Activated CD4-positive, alpha-beta T cell treated with anti-CD3 and anti-CD28 coated beads, Interleukin-2, amount 10 ng/mL, durations not matched to agents 24 days and 14 days (primary cell): ENCODE measurements at places on chromosomes 3 and 15. TPM values are rescaled to one million over a fixed set of nuclear protein-coding genes. Genes with fewer than 3 reads are reported as not detected.

CHL1 gene
- total RNA-seq = not detected in 2 replicates

TUSC7 gene
- not detected in 2 replicates for total RNA-seq

- H3K36me3 ChIP-seq = no peaks in the 10 kb centered on the region
- no peak within 1 kb of the TSS for H3K27ac ChIP-seq
- H3K4me1 ChIP-seq = no peaks in the 10 kb centered on the region
- H3K27me3 ChIP-seq = peaks cover 15% of the 10 kb centered on the region
Observed at GRCh38 chr3:126523745-126524428, at the start of gene CHST13. Gene CHST13, plus strand, starts transcription at chr3:126524155. Its CDS starts 178 bp downstream, at chr3:126524333.

- no peak overlapping the region for H3K4me3 ChIP-seq
- no peaks in the 10 kb centered on the region for H3K4me1 ChIP-seq
- no peak overlapping the region for H3K27ac ChIP-seq
Observed at GRCh38 chr15:23420806-23421575, 26.1 kb downstream of the GOLGA6L2 start.

DNA sequence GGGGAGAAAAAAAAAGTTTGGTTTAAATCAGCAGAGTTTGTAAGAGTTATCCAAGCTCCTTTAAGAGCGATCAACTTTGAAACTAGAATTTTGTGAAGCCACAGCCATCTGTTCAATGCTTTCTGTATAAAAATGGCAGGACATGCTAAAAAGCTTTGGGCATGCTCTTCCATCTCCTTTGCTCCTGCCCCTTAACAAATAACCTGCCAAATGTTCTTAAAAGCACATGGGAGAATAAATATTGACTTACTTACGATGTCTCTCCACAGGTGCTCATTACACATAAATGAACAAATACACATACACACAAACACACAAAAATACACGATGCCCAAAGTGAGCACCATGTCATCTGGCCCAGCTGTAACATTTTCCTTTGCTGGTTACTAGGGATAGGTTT is 211.8 kb upstream of the DPH6 start:
- H3K27ac ChIP-seq = no peak overlapping the region
- no peaks in the 10 kb centered on the region for H3K36me3 ChIP-seq
- H3K27me3 ChIP-seq = peaks cover 6% of the 10 kb centered on the region
- no peaks in the 10 kb centered on the region for H3K4me1 ChIP-seq
- H3K4me3 ChIP-seq = no peak overlapping the region
- DNase-seq = no peak

PGBD4 gene
- total RNA-seq = 3.7 and 4.0 TPM in 2 replicates

DNA sequence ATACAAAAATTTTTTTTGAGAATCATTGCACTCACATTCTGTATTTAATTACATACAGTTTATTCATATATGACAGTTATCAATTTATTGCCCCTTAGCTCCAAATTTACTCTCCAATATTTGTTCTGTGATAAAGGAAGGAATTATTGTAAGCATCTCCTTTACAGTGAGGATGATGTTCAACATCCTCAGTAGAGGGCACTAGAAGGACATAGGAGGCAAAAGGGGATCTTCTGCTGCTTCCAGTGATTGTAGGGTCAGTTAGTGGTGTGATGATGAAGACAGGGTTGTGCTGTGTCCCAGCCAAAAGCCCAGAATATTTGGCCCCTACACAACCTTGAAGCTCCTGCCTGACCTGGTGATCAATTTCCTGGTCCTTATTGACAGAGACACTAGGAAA is 89.9 kb upstream of the DCBLD2 start:
- H3K36me3 ChIP-seq = no peaks in the 10 kb centered on the region
- H3K27me3 ChIP-seq = peaks cover 6% of the 10 kb centered on the region
- DNase-seq = no peak
- H3K27ac ChIP-seq = no peak overlapping the region
- H3K4me3 ChIP-seq = no peak overlapping the region
- no peaks in the 10 kb centered on the region for H3K4me1 ChIP-seq

DNA sequence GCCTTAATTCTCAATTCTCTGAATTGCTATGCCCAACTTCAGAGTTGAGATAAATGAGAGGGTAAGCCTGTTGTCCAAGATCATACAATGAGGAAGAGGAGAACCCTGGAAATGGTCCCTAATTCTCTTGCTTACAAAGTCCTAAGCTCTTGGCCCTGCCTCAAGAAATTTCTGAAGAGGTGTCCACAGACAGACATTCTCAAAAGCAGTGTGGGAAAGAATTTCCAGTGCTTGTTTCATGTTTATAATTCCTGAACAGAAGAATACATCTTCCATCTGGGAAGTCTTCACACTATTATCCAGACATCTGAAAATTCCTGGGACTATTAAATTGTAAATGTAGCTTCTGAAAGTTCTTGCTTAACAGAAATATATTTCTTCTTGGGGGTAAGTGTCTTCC is 166.8 kb upstream of the LRTM1 start:
- DNase-seq = no peak
- no peak overlapping the region for H3K27ac ChIP-seq
- no peaks in the 10 kb centered on the region for H3K4me1 ChIP-seq
- H3K36me3 ChIP-seq = no peaks in the 10 kb centered on the region
- no peak overlapping the region for H3K4me3 ChIP-seq
- H3K27me3 ChIP-seq = no peaks in the 10 kb centered on the region

DNA sequence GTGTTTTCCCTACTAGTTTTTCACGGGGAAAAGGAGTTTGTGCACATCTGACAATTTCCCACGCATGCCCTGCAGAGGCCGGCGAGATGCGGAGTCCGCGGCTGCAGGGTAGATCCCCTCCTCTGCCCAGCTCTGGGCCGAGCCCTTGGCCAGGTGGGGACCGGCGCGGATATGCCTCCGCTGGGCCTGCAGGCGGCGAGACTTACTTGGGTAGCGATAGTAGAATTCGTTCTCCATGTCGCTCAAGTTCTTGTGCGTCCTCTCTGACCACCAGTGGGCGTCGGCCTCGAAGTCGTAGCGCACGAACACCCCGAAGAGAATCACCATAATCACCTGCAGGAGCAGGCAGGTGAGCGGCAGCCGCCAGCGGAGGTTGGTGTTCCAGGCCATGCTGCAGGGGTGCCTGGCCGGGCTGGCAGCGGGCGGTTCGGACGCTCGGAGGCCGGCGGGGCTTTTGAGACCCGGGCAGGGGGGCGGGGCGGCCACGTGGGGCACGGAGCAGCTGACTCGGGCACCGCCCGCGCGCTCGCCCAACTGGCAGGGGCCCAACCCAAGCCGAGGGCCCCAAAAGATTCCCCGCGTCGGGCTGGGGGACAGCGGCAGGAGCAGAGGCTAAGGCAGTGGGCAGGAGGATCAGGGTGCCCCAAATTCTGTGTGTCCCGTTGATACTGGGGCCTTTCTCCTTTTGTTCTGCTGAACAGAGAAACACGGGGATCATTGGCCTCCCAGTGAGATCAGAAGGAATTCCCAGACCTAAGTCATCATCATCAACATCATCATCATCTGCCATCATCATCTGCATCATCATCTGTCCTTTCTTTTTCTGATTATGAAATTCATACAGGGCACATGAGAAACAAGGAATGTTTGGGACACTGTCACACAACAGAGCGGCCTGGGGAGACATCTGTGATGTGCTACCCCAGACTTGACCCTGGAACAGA is at the start of gene RHCG:
Gene RHCG (minus strand): TSS at position 429 of the 944 bp plus-strand sequence. CDS start 39 bp downstream, at position 390.
- no peaks in the 10 kb centered on the region for H3K36me3 ChIP-seq
- peaks cover 37% of the 10 kb centered on the region for H3K27me3 ChIP-seq
- no peak within 1 kb of the TSS for H3K4me3 ChIP-seq

DGKG gene
- total RNA-seq = 0.14 and 0.28 TPM in 2 replicates

DNA sequence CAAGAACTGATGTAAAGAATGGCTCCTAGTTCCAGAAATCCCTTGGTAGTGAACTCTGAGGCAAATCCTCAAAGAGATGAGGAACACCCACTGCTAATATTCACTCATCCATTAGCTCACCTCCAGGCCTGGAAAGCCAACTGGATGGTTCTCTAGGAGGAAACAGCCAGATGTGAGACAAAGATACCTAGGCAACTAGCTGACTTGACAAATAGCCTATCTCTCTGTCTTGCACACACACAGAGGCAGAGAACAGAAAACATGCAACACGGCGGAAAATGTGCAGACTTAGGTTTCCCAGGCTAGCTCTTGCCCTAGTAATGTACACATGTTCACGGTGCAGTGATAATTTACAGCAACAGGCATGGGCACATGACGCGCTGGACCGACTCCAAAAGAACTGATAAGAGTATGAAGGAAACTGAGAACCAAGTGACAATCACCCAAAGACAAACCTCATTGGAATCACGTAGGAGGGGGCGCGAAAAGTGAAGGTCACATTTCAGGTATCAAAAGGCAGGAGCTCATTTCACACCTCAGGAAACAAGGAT is 318.1 kb downstream of the FOXP1 start:
- H3K36me3 ChIP-seq = peaks cover 2% of the 10 kb centered on the region
- H3K27me3 ChIP-seq = no peaks in the 10 kb centered on the region
- peaks cover 25% of the 10 kb centered on the region for H3K4me1 ChIP-seq
- no peak for DNase-seq

DNA sequence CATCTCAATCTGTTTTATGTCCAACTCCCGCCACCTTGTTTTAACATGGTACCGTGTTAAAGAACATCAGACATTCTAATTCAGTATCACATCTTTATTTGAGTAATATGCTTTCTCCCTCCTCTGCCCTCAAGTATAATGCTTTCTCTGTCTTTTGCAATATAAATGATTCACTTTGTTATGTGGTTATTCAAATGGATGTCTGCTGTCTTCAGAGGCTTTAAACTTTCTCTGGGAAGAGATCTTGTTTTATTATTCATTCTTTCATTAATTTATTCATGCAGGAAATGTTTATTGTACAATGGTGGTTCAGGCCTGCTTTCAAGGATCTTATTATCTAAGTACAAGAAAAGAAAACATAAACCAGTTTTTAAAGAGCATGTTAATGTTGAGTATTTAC is 57.1 kb downstream of the RAP2B start:
- no peak overlapping the region for H3K27ac ChIP-seq
- peaks cover 10% of the 10 kb centered on the region for H3K36me3 ChIP-seq
- no peaks in the 10 kb centered on the region for H3K27me3 ChIP-seq
- no peak for DNase-seq

PLIN1 gene
- 0.14 TPM in 1 of 2 replicates, not detected in the other for total RNA-seq

- H3K27ac ChIP-seq = no peak overlapping the region
- peaks cover 8% of the 10 kb centered on the region for H3K27me3 ChIP-seq
- no peaks in the 10 kb centered on the region for H3K4me1 ChIP-seq
Observed at GRCh38 chr15:88695101-88695500, 56.3 kb downstream of the ISG20 start.

SH3BP5 gene
- 19.5 and 19.8 TPM in 2 replicates for total RNA-seq

BFSP2 gene
- total RNA-seq = not detected in 2 replicates

DNA sequence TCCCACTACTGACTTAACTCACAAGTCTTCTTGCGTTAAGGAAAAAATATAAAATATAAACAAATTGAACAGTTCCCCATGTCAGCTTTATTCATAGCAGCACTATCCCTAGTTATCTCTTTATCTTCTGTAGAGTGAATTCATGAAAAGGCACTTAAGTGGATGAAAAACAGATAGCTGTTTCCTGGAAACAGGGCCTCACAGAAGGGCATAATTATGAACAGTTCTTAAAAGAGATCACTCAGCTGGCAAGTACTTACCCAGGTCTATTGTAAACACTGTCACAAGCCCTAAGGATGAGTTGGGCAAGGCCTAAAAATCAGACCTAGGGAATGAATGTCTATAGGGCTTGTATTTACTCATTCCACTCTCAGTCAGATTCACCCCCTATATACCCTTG is 10.7 kb downstream of the MB21D2 start:
- H3K36me3 ChIP-seq = peaks cover 47% of the 10 kb centered on the region
- peak overlapping the region; percentile 13 for H3K4me3 ChIP-seq
- H3K4me1 ChIP-seq = peaks cover 37% of the 10 kb centered on the region
- H3K27me3 ChIP-seq = peaks cover 4% of the 10 kb centered on the region
- DNase-seq = no peak

GOLGA8M gene
- 0.54 TPM in 1 of 2 replicates, not detected in the other for total RNA-seq

DNA sequence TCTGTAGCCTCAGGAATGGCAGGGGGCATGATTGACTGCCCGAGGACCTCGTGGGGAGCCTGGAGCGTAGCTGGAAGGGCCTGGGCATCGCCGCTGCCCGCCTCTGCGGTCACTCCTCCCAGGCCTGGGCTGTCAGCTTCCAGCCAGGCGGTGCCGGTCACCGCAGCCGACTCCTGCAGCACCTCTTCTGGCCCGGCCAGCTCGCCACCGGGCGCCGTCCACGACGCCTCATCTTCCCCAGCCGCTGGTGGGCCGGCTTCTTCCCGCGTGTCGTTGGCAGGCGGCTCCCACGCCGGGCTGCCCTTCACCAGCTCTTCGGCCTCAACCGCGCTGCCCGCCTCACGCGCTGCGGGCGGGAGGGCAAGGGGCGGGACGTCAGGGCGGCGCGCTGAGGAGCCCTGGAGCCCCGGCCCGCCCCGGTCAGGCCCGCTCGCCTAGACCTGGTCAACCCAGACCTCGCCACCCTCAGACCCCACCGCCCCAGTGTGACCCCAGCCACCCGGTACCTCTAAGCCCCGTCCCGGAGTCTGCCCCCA is 1.0 kb downstream of the CSPG5 start:
- no peak overlapping the region for H3K27ac ChIP-seq
- H3K4me1 ChIP-seq = no peaks in the 10 kb centered on the region
- DNase-seq = no peak
- H3K4me3 ChIP-seq = peak overlapping the region; percentile 73
- H3K36me3 ChIP-seq = no peaks in the 10 kb centered on the region

UBAP1L gene
- 6.3 and 6.6 TPM in 2 replicates for total RNA-seq

- H3K36me3 ChIP-seq = no peaks in the 10 kb centered on the region
- H3K27me3 ChIP-seq = no peaks in the 10 kb centered on the region
- H3K4me1 ChIP-seq = peaks cover 11% of the 10 kb centered on the region
Observed at GRCh38 chr3:197224034-197224444, 74.4 kb downstream of the DLG1 start.

GRCh38 chr3:193640165-193640715 is 47.2 kb downstream of the OPA1 start:
- H3K36me3 ChIP-seq = peaks cover 24% of the 10 kb centered on the region
- H3K27ac ChIP-seq = no peak overlapping the region
- no peaks in the 10 kb centered on the region for H3K4me1 ChIP-seq
- H3K4me3 ChIP-seq = no peak overlapping the region

NMD3 gene
- 78.2 and 81.8 TPM in 2 replicates for total RNA-seq

DNA sequence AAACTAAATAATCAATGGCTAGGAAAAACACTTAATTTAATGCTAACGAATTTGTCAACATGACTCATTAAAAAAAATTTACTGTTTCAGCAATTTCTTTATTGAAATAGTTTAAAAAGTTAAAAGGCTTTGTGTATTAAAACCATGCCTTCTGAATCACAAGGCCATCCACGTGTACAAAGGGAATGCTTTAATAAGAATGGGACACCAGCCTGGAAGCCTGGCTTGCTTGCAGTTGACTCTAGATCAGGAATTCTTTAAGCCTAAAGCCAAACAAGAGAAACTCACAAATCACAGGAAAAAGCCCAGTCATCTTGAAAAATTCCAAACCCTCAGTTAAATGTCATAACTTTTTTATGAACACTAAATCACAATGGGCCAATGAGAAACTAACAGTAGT is 137.6 kb downstream of the PEAK1 start:
- peaks cover 4% of the 10 kb centered on the region for H3K4me1 ChIP-seq
- peaks cover 18% of the 10 kb centered on the region for H3K36me3 ChIP-seq
- H3K27ac ChIP-seq = no peak overlapping the region
- no peaks in the 10 kb centered on the region for H3K27me3 ChIP-seq
- DNase-seq = no peak

- H3K27me3 ChIP-seq = peaks cover 10% of the 10 kb centered on the region
- peaks cover 49% of the 10 kb centered on the region for H3K4me1 ChIP-seq
- no peak overlapping the region for H3K27ac ChIP-seq
- H3K4me3 ChIP-seq = no peak overlapping the region
- peaks cover 9% of the 10 kb centered on the region for H3K36me3 ChIP-seq
Observed at GRCh38 chr3:71458895-71459294, 124.6 kb downstream of the FOXP1 start.

SAMD7 gene
- total RNA-seq = not detected in 2 replicates

GRCh38 chr15:32909431-32909830 is 191.6 kb downstream of the GREM1 start:
- H3K4me3 ChIP-seq = no peak overlapping the region
- no peaks in the 10 kb centered on the region for H3K4me1 ChIP-seq
- no peaks in the 10 kb centered on the region for H3K36me3 ChIP-seq
- H3K27ac ChIP-seq = no peak overlapping the region
- DNase-seq = no peak
